ENCODE measurements at places on chromosomes 1 and 21. TPM values are rescaled to one million over a fixed set of nuclear protein-coding genes. Genes with fewer than 3 reads are reported as not detected.

- no peaks in the 10 kb centered on the region for H3K27me3 ChIP-seq
- peak; percentile 64 for DNase-seq
- H3K4me3 ChIP-seq = no peak overlapping the region
- no peak overlapping the region for H3K27ac ChIP-seq
- no peaks in the 10 kb centered on the region for H3K36me3 ChIP-seq
These were observed 44.4 kb upstream of the RABGAP1L start for GRCh38 chr1:174114788-174115448.

- peaks cover 32% of the 10 kb centered on the region for H3K27me3 ChIP-seq
- DNase-seq = no peak
- no peak overlapping the region for H3K4me3 ChIP-seq
- no peaks in the 10 kb centered on the region for H3K36me3 ChIP-seq
- no peaks in the 10 kb centered on the region for H3K4me1 ChIP-seq
- H3K27ac ChIP-seq = no peak overlapping the region
These were observed 147.1 kb downstream of the KIF26B start for GRCh38 chr1:245301921-245302320.

- H3K27me3 ChIP-seq = no peaks in the 10 kb centered on the region
- no peak overlapping the region for H3K4me3 ChIP-seq
- no peak overlapping the region for H3K27ac ChIP-seq
- H3K36me3 ChIP-seq = no peaks in the 10 kb centered on the region
- H3K4me1 ChIP-seq = no peaks in the 10 kb centered on the region
These were observed 52.0 kb downstream of the TGFBR3 start for GRCh38 chr1:91833946-91834345.

GRCh38 chr1:89605692-89606091 is 27.2 kb upstream of the LRRC8C start:
- H3K4me1 ChIP-seq = no peaks in the 10 kb centered on the region
- no peak overlapping the region for H3K27ac ChIP-seq
- H3K4me3 ChIP-seq = no peak overlapping the region
- H3K36me3 ChIP-seq = no peaks in the 10 kb centered on the region
- no peak for DNase-seq
- no peaks in the 10 kb centered on the region for H3K27me3 ChIP-seq

- no peak overlapping the region for H3K27ac ChIP-seq
- H3K4me3 ChIP-seq = no peak overlapping the region
- peaks cover 5% of the 10 kb centered on the region for H3K27me3 ChIP-seq
- no peaks in the 10 kb centered on the region for H3K4me1 ChIP-seq
These were observed 66.6 kb downstream of the CD34 start for GRCh38 chr1:207844371-207844770.

Gene ZNF691
- total RNA-seq = 13.5 TPM
